ENCODE measurements at places on chromosomes 2 and 18.
A peak's percentile ranks its signal among the peaks of the same experiment; 100 is the strongest.

GRCh38 chr2:232973011-232973735, 39.9 kb downstream of the NGEF start:
- no peak for DNase-seq

GRCh38 chr2:70574109-70574508, 20.5 kb upstream of the TGFA start:
- DNase-seq: no peak

- no peak for DNase-seq
These were observed 54.5 kb downstream of the RBBP8 start for GRCh38 chr18:22987547-22988189.

DNA sequence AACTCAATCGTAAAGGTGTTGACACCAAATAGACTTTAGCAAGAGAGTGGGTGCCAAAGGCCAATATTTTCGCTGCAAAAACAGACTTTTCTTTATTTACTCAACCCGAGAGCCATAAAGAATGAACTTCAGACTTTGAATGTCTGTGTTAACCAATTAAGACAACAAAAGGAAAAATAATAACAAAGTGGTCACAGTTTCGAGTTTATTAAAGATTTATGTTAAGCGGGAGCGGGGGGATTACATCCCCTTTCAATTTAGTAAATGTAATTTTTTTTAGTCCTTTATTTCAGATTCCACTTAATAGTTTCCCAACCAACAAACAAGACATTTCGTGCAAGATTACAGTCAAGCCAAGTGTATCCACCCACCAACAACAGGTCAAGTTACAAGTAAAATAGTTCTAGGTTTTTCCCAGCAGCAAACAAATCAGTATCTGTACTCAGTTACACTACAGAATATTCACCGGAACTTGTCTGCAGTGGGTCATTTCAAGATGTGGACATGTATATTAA, 9.0 kb downstream of the CDH2 start:
- no peak for DNase-seq

DNA sequence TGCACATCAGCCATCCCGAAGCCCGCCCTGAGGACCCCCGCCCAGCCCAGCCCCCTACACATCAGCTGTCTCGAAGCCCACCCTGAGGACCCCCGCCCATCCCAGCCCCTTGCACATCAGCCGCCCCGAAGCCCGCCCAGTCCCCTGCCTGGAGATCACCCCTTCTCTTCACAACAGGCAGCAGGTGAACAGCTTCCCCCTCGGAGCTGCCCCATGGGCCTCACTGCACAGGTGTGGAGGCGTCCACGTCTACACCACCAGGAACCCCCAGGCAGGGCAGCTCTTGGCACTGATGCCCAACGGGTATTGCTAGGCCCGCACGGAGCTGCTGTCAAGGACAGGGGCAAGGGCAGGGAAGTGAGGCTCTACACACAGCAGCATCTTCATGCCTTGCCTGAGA, 137.6 kb downstream of the HDAC4 start:
- DNase-seq: no peak

GRCh38 chr2:45259138-45259537, 249.9 kb upstream of the SIX2 start:
- DNase-seq: peak; percentile 72

- no peak for DNase-seq
These were observed 16.4 kb downstream of the POU3F3 start for GRCh38 chr2:104870100-104870975.

DNA sequence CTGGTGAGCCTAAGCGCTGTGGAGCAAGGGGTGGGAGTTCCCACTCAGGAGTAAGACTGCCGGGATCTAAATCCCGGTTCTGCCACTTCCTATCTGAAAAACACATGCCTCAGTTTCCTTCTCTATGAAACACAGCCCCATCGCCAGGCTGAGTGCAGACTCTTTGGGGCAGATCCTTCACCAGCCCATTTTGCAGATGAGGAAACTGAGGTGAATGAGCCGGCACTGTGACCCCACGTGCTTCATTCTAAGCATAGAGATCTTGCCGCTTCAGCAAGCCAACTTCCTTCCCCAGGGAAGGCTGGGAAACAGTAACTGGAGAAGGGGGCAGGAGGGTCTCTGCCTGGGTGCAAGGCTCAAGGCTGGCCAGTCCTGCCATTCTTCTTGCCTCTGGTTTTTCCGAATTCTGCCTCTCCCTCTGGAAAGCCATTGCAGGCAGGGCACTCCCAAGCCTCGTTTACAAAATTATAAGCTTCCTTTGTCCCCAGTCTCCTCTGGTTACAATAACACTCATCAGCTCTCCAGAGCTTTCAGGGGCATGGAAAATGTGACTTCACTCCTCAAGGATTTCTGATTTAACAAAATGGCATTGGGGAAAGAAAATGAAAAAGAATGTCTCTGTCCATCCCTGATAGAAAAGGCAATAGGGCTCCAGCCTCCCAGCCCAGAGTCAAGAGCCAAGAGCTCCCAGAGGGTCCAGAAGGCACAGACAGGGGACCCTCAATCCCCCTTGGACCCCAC, 249.2 kb downstream of the TNS1 start:
- DNase-seq: peak; percentile 86

DNA sequence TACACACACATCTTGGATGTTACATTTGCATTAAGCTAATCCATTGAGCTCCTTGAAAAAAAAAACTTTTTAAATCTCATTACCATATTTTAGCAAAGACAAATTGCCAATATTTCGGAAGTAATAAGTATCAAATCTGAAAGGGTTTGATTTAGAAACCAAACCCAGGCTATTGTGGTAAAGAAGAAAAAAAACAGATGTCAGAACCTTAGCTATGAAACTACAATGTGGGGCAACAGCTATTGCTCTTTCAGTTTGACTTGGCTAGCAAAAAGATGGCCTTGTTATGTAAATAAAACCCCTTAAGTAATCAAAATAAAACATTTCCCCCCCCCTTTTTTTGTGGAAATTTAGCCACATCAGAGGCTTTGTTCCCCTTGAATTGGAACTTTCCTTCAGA, 41.2 kb upstream of the REG3A start:
- no peak for DNase-seq

- no peak for DNase-seq
These were observed 231.4 kb downstream of the FAM210A start for GRCh38 chr18:13494871-13495445.

- DNase-seq: no peak
These were observed 323.2 kb upstream of the SLC39A10 start for GRCh38 chr2:195333869-195334268.

DNA sequence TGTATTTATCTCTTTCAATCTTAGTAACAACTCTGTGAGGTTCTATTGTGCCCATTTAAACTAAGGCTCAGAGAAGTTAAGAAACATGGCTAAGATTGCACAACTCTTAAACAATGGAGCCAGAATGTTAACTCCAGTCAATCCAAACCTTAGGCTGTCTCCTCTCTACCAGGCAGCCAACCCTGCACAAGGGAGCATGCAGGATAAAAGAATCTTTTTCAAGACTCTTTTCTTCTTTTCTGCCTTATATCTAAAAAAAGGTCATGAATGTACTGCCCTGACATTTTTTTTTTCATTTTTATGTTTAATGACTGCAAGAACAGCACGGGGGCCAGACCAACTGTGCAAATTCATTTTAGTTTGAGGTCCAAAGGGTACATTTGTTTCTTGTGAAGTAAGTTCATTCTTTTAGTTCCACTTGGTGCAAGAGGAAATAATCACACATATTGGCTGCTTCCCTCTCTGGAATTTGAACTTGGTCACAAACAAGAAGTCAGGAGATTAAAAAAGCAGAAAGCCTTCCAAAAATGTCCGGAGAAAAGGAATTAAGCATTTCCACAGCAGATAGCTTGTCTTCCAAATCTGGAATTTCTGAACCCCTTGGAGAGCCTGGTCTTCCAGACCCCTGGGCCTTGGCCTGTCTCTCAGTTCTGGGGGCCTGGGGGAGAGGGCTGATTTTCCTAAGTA, 96.0 kb upstream of the RIOK3 start:
- DNase-seq: peak; percentile 78

DNA sequence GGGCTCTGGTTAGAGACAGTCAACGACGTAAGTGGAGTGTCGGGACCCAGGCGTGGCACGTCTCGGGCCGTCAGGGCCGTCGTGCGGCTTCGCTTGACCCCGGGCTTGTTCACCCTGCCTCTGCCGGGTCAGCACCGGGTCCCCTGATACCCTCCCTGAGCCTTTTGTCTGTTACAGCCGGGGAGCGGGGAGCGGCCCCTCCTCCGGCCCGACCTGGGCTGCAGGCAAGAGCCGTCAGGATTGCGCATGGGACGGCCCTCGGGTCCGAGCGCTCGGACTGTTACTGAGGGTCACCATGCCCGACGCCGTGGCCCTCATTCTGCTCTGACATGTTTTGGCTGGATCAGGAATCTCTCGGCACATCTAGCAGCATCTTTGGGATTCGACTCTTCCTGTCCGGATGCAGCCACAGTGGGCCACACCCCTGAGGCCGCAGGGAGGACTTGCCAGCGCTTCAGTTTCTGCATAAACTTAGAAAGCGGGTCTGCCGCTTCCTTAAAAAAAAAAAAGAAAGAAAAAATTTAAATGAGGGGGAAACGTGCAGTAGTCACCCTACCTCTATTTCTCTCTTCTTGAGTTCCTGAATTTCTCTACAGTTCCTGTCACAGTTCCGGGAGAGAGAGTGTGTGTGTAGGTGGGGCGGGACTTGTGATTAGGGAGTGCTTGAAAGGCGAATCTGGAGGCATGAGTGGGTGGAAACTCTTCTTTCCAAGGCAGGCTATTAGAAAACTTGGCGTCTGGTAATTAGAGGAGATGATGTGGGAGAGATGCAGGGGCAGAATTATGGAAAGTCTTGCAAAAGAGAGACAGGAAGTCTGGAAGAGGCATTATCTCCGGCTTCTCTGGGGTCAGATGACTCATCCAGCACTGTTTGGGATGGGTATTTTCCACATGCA, 909 bp downstream of the TMEM87B start:
- peak; percentile 87 for DNase-seq

- DNase-seq: no peak
These were observed 399.8 kb downstream of the SATB2 start for GRCh38 chr2:199057936-199058335.

DNA sequence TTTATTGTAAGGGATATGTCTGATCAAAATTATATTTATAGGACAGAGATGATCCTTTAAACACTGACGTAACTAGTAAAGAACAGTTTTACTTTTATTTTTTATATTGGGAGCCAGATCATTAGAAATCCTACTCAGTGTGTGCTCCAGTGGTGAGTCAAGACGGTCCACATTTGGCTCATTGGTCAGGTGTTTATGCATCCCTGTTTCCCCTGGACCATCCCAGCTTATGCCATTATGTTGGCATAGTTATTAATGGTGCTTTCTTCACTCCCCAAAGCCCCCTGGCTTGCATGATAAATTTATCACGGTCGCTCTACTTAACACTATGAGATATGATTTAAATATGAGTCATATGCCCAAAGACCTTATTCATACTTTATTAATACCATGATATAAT, 293.4 kb downstream of the XIRP2 start:
- DNase-seq: no peak

DNA sequence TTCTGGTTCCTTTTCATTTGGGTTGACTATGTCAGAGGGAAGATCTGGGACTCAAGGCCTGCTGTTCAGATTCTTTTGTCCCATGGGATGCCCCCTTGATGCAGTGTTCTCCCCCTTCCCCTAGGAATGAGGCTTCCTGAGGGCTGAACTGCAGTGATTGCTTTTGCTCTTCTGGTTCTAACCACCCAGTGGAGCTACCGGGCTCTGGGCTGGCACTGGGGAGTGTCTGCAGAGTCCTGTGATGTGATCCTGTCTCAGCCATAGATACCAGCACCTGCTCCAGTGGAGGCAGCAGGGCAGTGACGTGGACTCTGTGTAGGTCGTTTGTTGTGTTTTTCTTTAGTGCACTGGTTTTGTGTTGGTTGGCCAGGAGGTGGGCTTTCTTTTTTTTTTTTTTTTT, 32.1 kb upstream of the RHOB start:
- DNase-seq: no peak

- DNase-seq: no peak
These were observed 304.3 kb downstream of the CELF4 start for GRCh38 chr18:37261246-37261840.

- peak; percentile 77 for DNase-seq
These were observed 82.3 kb upstream of the NYAP2 start for GRCh38 chr2:225317186-225317585.

DNA sequence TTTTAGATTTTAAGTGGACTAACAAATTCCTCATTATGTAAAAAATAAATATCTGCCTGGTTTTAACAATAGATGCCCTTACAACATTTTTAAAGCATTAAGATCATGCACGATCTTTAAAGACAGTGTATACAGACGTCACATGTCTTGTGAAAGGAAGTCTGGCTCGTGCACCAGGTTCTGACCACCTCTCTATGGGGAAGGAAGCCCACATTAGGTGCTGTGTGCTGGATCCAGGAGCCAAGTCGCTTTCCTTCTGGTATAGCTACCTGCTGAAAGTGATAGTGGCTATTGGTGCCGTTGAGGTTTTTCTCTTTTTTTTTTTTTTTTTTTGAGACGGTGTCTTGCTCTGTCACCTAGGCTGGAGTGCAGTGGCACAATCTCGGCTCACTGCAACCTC, 116.5 kb downstream of the NCK2 start:
- DNase-seq: no peak

GRCh38 chr2:97697252-97698235, 15.8 kb upstream of the ZAP70 start:
- peak; percentile 95 for DNase-seq

DNA sequence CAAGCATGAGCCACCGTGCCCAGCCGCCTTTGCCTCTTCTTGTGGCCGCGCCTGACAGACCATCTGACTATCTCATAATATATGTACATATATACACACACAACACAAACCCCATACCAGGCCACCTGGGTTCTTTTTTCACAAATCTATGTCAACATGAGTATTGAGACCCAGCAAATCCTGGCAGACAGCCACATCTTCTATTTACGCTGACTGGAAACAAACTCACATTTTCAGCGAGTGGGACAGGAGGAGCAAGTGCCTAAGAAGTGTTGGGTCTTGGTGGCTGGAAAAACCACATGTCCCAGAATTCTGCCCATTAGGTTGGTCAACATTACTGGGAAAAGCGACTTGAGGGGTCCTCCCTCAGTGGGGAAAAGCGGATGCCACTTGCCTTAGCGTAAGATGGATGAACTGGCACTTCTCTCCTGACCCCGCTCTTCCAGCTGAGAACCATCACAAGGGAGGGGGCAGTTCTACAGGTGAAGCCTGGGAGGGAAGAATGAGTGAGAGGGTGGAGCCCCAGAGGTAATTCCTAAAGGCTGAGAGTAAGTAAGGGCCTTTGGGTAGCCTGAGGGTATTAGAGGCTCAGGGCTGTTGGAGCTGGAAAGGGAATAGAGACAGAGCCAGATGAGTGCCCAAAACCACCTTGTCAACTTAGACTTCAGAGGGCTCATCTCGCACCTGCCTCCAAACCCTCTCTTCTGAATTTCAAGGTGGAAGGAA, 1.9 kb downstream of the SCYGR3 start:
- DNase-seq: no peak

DNA sequence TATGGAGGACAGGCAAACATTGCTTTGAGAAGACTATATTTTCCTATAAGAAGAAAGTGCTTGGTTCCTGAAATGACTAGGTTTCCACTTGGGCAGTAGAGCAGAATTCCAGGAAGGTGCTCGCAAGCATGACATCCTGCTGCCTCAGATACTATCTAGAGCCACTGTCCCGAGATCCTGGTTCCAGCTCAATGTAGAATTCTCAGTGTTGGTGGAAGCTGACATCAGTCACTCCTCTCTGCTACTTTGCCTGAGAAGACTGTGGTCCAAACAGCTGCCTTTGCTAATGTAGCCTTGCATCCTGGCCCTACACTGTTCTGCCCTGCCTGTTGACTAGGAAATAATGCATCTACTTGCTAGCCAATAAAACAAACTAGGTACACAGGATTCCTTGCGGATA, 50.0 kb upstream of the ITGA6 start:
- DNase-seq: no peak

GRCh38 chr2:171889333-171889732, 4.7 kb downstream of the SLC25A12 start:
- DNase-seq: no peak

Data from tongue (tissue), 3 donors.